HFFc6 (cell line): ENCODE measurements at places on chromosomes 12 and 14. TPM values are rescaled to one million over a fixed set of nuclear protein-coding genes. Genes with fewer than 3 reads are reported as not detected.

TRHDE gene
- total RNA-seq = 78.0 to 106 TPM (median 78.9 TPM) in 3 replicates

DNA sequence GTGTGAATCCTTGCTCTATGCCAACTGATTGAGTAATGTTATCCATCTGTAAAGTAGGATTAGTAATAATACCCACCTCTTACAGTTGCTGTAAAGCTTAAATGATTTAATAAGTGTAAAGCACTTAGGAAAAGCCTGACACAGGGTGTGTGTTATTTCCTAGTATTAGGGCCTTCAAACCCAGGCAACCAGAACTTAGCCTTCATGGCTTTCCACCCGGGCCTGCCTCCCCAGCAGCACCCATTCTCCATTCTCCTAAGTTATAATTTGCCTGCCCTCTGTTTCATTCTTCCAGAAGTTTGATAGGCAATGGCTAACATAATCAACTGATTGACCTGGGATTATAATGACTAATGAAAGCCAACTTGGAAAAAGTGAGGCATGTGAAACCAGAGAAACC is 20.4 kb upstream of the PDZRN4 start:
- H3K27ac ChIP-seq = no peak overlapping the region

- peaks cover 2% of the 10 kb centered on the region for H3K27me3 ChIP-seq
- no peak overlapping the region for H3K27ac ChIP-seq
These were observed 23.2 kb upstream of the APOF start for GRCh38 chr12:56385873-56386272.

DNA sequence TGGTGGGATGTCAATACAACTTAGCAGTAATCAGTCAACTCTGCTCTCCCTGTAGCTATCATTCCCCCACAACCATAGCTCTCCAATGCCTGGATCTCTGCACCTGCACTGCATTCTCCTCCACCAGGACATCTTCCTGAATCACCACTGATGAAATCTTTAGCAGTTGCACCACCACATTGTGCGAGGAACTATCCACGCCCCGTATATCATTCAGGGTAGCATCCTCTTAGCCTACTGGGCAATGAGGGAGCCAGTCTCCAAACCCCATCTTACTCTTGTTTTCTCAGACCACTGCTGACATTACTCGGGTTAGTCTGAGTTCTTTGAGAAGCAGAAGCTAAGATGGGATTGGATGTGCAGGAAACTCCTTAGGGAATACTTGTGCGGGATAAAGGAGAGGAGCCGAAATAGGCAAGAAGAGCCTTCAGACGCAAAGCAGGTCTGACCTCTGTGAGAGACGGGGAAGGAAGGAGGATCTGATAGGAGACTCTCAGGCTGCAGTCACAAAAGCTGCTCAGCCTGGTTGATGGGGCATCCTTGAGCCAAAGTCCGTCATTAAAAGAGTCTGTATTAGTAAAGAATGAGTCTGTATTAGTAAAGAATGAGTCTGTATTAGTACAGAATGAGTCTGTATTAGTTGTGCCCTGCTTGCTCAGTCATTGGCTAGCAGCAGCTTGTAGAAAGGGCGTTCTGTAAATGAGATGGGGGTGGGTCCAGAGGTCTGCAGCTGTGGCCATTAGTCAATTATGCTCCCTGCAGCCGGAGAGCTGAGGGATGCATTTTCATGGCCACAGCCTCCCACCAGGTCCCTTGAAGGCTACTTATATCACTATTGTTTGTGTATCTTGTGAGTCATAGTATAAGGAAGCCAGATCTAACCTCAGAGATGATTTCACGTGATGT is 49.6 kb upstream of the RASSF3 start:
- peak overlapping the region; percentile 46 for H3K4me3 ChIP-seq
- H3K27ac ChIP-seq = peak overlapping the region; percentile 69
- peak; percentile 96 for DNase-seq
- no peaks in the 10 kb centered on the region for H3K36me3 ChIP-seq
- H3K27me3 ChIP-seq = peaks cover 7% of the 10 kb centered on the region; the same call in 1 of the 2 replicates
